ENCODE measurements at places on chromosomes 2 and 18.
A peak's percentile ranks its signal among the peaks of the same experiment; 100 is the strongest.

- no peak for DNase-seq
Observed at GRCh38 chr2:157404363-157404762, 39.5 kb downstream of the CYTIP start.

DNA sequence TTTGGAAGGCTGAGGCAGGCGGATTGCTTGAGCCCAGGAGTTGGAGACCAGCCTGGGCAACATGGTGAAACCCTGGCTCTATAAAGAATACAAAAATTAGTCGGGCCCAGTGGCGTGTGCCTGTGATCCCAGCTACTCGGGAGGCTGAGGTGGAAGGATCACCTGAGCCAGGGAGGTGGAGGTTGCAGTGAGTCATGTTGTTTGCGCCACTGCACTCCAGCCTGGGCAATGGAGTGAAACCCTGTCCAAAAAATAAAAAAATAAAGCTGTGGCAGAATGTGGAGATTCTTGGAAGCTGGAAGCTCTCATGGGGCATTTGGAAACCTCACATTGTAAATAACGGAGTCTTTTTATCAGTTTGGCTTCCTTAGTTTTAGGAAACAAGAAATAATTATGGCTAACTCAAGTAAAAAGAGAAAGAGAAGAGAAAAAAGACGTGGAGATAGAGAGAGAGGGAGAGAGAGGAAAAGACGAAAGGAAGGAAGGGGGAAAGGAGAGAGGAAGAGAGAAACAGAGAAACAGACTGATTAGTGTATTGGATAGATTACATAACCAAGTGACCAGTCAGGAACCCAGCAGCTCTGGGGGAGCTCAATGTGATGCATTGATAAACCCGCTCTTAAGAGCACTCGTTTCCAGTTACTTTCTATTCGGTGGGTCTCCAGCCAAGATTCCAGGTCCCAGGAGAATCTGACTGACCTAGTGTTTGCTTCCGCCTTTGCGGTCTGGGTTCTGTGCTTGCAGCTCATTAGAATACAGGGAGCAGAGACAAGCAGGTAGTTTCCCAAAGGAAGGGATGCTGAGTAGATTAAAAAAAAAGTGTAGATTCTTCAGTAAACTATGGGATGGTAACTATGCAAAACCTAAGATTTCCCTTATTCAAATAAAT is 1.1 kb upstream of the SPAST start:
- peak; percentile 34 for DNase-seq

DNA sequence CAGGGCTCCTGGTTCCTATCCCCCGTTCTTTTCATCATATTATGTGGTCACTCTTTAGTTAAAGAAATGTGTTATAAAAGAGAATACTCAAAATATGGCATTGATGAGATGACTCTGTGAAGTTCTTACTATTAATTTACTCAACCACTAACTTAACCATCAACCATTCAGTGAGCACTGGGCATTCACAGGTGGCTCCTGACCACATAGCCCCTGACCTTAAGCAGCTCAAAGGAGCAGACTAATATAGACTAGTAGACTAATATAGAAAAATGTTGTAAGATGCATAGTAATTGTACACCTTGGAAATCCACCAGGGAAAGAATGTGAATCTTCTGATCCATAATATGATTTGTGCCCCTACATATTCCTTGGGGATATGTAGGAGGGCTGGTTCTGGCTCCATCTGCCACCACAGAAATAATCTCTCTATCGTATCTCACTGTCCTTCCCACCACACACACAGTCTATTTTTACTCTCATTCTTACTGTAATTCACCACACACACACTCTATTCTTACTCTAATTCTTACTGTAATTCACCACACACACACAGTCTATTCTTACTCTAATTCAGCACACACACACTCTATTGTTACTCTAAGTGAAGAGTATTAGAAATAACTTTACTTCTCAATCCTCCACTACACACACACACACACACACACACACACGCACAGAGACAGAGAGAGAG is 188.9 kb upstream of the ITGA4 start:
- DNase-seq = no peak

DNA sequence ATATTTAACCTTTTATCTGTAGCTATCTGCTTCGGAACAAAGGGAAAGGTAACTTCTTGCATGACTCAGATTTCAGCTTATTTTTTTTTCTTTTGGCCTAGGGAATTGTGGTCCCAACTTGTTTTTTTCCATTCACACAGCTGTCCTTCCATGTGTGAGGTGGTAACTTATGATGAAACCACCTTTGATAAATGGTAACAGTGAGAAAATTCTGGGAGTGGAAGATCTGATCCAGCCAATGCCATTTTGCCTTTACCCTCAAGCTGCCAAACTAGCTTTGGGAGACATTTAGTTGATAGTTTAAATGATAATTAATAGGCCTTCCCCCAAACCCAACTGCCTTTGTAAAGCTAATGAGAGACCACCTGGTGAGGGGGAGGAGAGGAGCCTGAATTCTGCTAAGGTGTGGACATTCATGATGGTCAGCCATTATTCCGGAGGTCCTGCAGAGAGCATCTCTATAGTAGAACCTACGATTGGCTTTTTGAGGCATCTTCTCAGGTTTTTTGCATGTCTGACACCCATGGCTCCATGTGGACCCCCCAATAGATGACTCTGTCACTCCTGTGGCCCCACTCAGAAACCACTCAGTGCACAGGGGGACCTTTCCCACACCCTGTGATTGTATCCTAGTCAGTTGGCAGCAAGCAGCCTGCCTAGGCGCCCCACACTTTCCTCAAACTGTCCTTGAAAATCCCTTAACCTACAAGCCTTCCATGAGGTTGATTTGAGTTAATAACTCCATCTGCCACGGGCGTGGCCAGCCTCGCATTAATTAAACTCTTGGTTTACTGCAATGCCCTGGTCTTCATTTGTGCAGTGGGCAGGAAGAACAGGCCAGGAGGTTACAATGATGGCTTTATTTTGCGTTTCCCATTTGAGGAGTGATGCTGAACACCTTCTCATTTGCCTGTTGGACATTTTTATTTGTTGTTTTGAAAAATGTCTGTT is 263.5 kb upstream of the PXDN start:
- DNase-seq = no peak

- DNase-seq = peak; percentile 8
Observed at GRCh38 chr18:47397671-47398319, 146.3 kb upstream of the SKOR2 start.

DNA sequence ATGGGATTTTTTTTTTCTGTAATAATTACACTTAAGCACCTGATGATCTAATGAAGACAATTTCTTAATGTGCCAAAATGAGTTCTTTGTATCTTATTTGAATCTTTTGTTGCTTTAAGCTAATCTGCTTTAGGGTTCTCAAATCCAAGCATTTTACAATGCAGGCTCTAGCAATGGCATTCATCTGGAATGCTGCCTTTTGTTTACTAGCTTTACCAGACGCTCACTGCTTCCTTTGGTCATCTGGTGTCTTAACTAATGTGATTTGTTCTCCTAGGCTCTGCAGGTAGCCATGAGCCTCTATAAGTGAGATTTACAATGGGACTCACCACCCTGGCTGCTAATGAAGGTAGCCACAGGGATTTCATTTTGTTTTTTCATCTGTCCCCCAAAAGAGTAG is 100.3 kb downstream of the GREB1L start:
- no peak for DNase-seq

- no peak for DNase-seq
Observed at GRCh38 chr2:235638541-235639427, 144.9 kb downstream of the AGAP1 start.

DNA sequence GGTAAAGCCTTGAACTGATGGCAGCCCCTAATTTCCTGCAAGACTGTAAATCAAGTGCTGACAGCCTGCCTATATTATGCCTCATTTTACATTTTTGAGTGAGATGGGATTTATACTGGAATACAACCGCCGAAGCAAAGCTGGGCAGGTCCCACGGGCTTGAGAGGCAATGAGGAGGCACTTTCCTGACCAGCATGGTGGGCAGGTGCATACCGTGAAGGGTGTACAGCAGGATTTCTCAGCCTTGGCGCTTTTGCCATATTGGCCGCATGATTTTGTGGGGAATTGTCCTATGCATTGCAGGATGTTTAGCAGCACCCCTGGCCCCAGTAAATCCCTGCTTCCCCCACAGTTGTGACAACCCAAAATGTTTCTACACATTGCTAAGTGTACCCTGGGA is 22.8 kb downstream of the CEP68 start:
- DNase-seq = no peak

- DNase-seq = no peak
Observed at GRCh38 chr2:7703048-7703447, 785.8 kb downstream of the RNF144A start.

Data from HEK293T (cell line).